ENCODE measurements at places on chromosomes 4 and X.
A peak's percentile ranks its signal among the peaks of the same experiment; 100 is the strongest.

DNA sequence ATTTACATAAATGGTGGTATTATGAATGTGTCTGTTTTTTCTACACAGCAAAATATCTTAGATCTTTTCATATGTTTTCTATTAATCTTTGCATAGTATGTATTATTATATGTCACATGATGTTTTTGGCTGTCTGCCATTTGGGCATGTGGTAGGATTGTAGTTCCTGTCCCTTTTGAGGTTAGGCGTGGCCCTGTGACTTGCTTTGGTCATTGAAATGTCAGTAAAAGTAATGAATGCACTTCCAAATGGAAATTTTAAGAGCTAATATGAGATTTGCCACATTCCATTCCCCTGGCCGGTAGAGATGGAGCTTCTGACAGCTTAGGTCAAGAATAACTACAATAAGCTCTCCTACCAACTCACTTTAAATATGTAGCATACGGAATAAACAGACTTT, 45.1 kb downstream of the JADE3 start:
- DNase-seq, result no peak

GRCh38 chrX:17606231-17606630, 131.1 kb upstream of the SCML1 start:
- DNase-seq, result no peak

- no peak for DNase-seq
These were observed 58.5 kb downstream of the ANTXR2 start for GRCh38 chr4:80014531-80014930.

DNA sequence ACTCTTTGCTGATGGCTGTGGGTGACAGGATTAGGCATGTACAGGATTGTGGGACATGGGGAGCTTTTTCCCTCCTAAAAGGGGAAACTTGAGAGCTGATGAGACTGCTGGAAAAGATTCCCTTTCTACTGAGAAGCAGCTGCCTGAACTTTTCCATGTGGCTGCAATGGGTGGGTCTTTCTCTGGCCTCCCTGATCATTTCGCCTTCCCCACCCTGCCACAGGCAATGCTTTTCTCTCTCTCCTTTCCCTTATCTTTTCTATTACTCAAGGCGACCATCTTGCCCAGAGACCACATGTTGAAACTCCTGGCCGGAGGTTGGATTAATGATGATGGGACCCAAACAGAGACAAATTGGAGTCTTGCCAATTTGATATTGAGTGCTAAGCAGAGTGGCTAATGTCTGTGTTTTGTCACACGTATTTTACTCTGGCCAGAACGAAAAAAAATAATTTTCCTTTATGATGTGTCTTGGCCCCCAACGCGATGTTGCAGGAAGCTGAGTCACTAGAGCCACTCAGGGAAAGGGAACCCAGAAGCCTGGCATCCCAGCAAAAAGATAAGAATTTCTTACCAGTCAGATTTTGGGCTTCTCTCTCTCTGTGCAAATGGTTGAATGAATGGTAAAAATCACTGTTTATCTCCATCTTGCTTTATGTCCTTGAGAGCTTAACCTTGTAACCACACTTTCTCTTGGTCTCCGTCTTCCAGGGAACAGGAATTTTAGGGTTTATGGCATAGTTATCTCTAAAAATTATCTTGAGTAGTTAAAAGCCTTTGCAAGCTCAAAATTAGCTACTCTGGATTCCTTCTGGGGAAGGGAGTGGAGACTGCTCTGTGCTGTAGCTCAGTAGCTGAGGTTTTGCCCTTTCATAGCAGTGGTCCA, 19.4 kb upstream of the ATP8A1 start:
- no peak for DNase-seq

- DNase-seq, result peak; percentile 82
These were observed 35.5 kb upstream of the SORBS2 start for GRCh38 chr4:185847352-185848097.

GRCh38 chrX:56248492-56248891, 16.3 kb downstream of the KLF8 start:
- no peak for DNase-seq

GRCh38 chr4:168717847-168718246, 221.0 kb downstream of the PALLD start:
- no peak for DNase-seq

DNA sequence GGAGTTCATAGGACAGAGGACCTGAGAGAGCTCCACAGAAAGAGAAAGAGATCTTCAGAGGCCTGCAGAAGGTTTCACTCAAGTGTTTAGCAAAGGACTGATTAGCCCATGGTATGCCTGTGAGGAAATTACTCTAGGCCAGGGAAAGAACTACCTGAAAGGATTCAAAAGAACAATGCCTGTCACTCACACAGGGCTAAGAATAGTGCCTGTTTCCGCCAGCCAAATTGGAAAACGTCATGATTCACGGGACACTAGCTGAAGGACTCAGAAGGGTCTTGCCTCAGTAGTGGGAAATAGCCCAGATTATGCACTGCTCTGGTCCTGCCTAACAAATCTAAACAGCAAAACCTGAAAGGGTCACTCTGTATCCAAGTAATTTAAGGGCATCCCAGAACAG, 21.1 kb downstream of the SYTL4 start:
- DNase-seq, result no peak

DNA sequence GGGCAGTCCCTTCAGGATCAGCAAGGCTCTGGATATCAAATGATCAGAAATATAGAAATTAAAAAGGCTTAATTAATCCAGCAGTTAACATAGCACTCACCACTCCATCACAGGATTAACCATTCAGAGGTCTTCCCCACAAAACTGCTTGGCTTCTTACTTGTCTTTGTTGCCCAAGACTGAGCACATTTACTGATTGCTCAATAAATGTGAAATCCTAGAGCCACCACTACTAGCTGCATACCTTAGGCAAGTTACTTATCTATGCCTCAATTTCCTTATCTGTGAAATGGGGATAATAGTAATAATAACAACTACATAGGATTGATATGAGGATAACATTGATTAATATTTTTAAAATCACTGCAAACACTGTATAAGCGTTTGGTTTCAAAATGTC, 124.2 kb downstream of the ARHGAP6 start:
- no peak for DNase-seq

DNA sequence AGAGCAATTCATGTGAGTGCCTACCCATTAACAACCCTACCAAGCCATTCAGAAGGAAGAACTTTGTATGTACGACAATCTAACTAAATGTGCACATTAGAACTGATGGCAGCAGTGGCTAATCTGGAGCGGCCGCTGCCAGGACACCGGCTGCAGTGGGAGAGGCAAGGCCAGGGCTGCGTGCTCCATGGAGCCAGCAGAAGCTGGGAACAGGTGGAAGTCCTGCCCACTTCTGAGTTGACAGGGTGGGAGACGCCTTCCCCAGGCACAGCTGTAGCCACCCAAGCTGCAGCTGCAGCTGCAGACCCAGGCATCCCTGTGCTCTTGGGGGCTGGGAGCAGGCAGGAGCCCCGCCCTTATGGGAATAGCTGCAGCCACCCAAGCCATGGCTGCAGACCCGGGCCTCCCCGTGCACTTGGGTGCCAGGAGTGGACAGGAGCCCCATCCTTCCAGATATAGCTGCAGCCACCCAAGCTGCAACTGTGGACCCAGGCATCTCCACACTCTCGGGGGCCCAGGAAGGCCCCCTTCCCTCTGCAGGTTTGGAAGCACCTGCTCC, 79.1 kb upstream of the DDX60 start:
- DNase-seq, result no peak

DNA sequence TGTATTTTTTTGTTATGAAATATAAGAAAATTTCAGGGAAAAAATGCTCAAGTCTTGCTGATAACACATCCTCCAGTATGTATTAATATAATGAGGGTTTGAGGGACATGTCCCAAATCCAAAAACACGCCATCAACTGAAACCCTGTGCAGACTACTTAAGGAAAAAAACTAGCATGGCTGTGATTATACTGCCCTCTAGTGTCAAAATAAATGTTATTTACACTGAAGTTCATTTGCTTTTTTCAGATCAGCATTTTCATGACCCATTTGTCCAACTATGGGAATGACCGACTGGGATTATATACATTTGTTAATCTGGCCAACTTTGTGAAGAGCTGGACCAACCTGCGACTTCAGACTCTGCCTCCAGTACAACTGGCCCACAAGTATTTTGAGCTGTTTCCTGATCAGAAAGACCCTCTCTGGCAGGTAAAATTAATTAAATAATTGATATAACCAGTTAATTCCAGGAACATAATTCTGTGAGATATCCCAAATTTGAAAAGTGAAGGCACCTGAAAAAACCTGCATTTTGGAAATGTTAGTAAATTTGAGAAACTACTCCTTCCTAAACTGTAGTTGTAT, 128.5 kb downstream of the PRSS12 start:
- peak; percentile 26 for DNase-seq

DNA sequence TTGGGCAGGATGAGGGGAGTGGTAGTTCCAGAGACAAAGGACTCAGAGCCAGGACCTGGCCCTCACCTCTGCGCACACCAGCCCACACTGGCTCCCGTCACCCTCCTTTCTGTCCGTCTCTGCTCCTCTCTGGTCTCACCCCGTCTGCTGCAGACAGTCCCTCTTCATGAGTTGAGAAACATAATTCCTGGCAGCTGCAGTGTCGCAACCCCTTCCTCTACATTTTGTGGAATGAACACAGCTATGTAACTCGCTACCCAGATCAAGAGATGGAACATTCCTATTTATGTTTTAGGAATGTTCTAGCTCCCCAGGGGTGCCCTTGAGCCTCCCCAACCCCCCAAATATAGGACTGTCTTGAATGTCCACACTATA, 59.3 kb downstream of the SHROOM2 start:
- no peak for DNase-seq

DNA sequence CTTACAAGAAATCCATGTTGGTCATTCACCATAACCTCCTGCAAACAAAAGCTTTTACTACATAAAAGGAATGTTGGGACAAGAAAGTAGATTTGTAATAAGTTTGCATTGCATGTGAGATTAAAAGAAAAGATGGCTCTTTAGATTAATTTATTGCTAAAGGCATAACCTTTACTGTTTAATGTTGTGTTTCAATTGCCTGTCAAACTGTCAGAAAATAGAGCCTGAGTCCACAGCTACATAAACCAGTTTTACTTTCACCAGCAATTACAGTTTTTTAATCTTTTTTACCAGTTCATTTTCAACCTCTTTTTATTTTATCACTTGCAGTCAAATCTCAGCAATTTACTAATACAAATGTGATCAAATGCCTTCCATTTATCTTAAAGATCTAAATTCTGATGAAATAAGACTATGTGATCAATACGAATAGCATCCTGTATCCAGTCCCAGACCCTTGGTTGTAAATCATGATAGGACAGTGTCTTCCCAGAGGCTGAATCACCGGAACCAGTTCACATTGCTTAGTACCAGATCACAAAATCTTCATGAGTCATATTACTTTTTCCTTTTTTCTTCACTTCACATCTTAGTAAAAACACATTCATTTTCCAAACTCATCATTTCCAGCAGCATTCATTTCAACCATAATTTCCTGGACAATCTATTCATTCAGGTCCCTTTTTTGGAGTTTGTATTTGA, 95.4 kb upstream of the FRG1 start:
- DNase-seq, result peak; percentile 28

Measured in AG04449 (cell line).